ENCODE measurements at places on chromosomes 2 and 18.

- peak; percentile 17 for DNase-seq
These were observed 31.9 kb downstream of the KLHL23 start for GRCh38 chr2:169765523-169765922.

DNA sequence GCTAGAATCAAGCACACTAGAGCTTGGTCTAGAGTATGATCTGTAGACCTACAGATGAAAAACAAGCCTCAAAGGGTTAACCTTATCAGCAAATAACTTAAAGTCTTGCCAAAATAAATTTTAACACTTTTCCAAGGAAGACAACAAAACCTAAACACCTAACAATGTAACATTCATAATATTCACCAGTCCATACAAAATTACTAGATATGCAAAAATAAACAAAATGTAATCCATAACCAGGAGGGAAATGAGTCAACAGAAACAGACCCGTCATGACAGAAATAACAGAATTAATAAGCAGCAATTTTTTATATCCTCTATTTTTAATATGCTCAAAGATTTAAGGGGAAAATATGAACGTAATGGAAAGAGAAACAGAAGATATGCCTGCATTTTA is 36.1 kb downstream of the TRAK2 start:
- no peak for DNase-seq

GRCh38 chr2:229869226-229869625 is 52.6 kb downstream of the TRIP12 start:
- no peak for DNase-seq

GRCh38 chr2:180577567-180577966 is 402.8 kb upstream of the UBE2E3 start:
- DNase-seq, result no peak

DNA sequence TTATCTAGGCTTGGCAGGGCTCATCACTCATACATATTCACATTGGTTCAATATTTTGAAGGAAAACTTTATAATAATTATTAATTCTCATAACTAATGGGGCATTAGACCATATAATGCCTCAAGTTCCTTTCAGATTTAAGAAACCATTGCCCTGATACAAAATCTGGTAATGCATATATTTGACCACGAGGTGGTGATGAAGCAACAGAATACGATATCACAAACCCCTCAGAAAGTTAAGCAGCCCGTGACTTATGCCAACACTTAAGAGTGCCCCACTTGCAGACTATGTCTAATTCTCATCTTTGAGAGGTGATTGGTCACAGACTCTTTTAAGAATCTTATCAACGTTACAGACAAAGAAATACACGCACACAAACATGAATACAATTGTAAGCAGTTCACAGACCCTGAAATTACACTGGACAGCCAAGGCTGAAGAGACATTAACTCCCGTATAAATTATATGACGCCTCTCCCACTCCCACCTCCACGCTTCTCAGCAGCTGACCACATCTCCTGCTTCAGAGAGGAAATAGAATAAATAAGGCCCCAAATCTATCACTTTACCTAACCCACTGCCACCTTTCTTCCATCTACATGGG is 20.7 kb upstream of the DNAH6 start:
- peak; percentile 70 for DNase-seq

- no peak for DNase-seq
These were observed 39.9 kb downstream of the PAIP2B start for GRCh38 chr2:71186973-71187372.

- DNase-seq, result peak; percentile 3
These were observed 1323.5 kb upstream of the TMEFF2 start for GRCh38 chr2:193518041-193518817.

GRCh38 chr2:90076311-90076710 is 1384.8 kb downstream of the RPIA start:
- no peak for DNase-seq

DNA sequence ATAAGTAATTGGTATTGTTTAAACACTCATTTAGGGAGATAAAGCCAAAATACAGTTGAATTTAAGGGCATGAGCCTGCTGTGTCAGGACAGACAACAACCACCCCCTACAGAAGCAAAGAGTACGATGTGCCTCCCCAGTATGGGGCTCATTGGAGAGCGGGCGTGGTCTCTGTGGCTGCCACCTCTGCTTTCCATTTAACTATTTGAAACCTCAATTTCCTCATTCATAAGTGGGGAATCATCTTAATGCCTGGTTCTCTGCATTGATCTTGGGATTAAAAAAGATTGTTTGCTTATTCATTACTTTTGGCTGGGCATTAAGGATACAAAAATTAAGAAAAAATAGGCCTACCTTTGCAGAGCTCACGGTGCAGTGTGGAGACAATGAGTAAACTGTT is 21.4 kb downstream of the KCNS3 start:
- DNase-seq, result no peak

GRCh38 chr18:78939105-78939504 is 40.5 kb upstream of the SALL3 start:
- no peak for DNase-seq

DNA sequence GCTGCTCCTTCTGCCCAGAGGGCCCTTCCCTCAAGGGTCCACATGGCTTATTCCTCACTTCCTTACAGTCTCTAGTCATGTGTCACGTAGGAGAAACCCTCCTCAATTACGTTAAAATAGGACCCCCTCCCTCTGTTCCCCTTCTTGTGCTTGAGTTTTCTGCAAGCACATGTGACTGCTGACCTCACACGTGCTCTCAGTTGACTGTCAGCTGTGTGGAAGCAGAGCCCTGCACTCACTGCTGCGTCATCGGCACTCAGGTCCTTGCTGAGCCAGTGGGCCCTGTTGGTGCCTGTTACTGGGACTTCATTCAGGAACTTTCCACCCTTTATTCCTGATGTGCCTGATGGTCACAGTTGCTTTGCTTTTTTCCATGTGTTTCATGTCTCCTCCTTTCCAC is 11.1 kb downstream of the ATG16L1 start:
- DNase-seq, result no peak

DNA sequence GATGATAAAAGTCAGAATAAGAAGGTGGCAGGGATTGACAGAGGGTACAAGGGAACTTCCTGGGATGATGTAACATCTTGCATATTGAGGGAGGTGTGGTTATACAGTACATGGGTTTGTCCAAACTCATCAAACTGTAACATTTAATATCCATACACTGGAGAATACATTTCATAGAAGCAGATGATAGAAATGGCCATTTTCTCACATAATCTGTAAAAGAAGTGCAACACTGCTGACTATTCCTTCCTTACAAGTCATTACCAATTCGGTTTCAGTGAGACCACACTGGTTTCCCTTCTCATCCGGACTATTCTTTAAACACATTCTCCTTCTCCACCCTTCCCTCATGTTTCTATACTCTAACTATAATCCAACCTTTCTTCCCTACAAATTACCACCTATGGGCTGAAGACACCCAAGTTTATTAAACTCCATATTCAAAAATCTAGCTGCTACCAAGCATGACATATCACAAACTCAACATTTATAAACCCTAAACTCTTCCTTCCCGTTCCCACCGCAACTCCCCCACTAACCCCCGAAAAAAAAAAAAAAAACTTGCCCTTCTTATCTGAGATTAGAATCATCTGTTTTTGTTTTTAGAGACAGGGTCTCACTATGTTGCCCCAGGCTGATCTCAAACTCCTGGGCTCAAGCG is 1.6 kb downstream of the COX7A2L start:
- DNase-seq, result peak; percentile 17

DNA sequence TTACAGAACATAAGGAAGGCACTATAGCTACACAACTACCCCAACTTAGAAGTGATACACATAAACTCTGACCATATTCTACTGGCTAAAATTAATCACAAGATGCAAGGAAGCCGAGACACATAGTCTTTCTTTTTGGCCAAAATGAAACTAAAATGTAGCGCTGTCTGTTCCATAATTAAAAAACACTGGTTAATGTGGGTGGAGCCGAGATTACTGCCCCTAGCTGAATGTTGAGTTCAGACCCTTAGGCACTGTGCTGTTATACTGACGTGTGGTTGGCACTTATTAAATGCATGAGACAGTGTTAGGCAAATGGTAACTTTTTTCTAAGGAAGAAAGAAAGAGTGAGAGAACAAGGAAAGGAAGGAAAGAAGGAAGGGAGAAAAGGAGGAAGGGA is 254.6 kb upstream of the RND3 start:
- no peak for DNase-seq

- no peak for DNase-seq
These were observed 829.3 kb upstream of the ID2 start for GRCh38 chr2:7852546-7852945.

DNA sequence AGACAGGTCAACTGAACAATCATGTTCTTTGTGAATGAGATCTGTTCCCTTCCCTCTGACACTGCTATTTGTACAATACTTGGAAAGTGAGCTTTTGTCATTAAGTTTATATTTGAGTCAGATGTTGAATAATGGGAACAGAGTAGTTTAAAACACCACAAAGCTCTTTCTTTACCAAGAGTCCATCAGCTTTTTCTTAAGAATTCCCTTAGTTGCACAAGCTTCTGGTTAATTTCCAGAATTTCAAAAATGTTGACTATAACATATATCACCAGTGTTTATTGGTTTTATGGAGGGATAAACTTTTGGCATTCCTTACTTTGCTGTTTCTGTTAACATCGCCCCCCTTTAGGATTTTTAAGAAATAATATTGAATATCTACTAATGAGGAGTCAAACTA is 403.7 kb downstream of the CCDC85A start:
- DNase-seq, result peak; percentile 39

- DNase-seq, result no peak
These were observed 5.8 kb downstream of the SH3RF3 start for GRCh38 chr2:109134741-109135358.

DNA sequence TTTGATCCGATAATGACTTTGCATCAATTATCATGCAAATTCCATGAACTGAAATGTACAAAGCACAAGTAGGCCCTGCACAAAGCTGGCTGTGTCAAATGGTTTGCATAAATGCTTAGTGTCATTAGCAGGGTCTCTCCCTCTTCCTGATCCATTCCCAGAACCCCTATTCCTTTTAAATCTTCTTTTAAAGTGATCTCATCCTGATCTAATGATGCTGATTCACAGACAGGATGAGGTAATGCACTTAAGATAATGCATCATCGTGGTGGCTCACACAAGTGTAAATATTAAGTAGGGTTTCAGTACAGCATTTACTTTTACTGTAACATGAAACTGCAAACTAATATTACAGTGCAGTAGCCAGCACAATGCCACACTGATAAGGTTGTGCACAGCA is 304.8 kb upstream of the SOX11 start:
- DNase-seq, result no peak
